Right lobe of liver (tissue), 6 donors: ENCODE measurements at places on chromosomes 5 and 9. TPM values are rescaled to one million over a fixed set of nuclear protein-coding genes. Genes with fewer than 3 reads are reported as not detected.

- H3K4me3 ChIP-seq = no peak overlapping the region
- H3K36me3 ChIP-seq = no peaks in the 10 kb centered on the region
- DNase-seq = no peak
- no peak overlapping the region for H3K27ac ChIP-seq
Observed at GRCh38 chr5:7094626-7095025, 301.3 kb upstream of the ADCY2 start.

GRCh38 chr9:119441832-119442231, 72.6 kb upstream of the BRINP1 start:
- no peak overlapping the region for H3K4me3 ChIP-seq
- no peak overlapping the region for H3K27ac ChIP-seq
- H3K36me3 ChIP-seq = no peaks in the 10 kb centered on the region
- H3K4me1 ChIP-seq = peaks cover under 1% of the 10 kb centered on the region
- DNase-seq = no peak

DNA sequence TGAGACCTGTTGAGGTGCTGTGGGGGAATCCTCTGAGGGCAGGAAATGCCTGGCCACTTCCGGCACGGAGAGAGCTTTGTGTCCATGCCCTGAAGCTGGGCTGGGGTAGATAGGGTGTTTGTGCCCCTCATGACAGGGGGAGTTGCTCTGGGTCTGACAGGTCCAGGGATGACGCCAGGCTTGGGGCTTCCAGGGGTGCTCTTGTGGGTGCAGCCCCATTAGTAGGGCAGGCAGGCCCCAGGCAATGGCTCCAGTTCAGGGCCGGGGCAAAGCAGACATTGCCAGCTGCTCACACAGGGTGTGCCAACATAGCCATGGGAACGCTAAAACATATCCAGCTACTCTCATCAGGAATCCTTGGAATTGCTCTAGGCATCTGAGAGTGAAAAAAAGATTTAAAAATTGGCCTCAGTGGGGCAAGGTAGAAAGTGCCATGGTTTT, 21.1 kb downstream of the PITX1 start:
- H3K27me3 ChIP-seq = no peaks in the 10 kb centered on the region
- no peaks in the 10 kb centered on the region for H3K36me3 ChIP-seq
- no peak overlapping the region for H3K27ac ChIP-seq
- H3K4me1 ChIP-seq = no peaks in the 10 kb centered on the region
- no peak overlapping the region for H3K4me3 ChIP-seq

- H3K27me3 ChIP-seq = no peaks in the 10 kb centered on the region
- no peak overlapping the region for H3K27ac ChIP-seq
Observed at GRCh38 chr9:82930116-82930515, 132.8 kb downstream of the RASEF start.

GRCh38 chr5:159440968-159441367, 110.7 kb upstream of the IL12B start:
- no peak overlapping the region for H3K27ac ChIP-seq
- no peaks in the 10 kb centered on the region for H3K27me3 ChIP-seq
- no peak overlapping the region for H3K4me3 ChIP-seq
- no peak for DNase-seq
- H3K4me1 ChIP-seq = no peaks in the 10 kb centered on the region

- no peaks in the 10 kb centered on the region for H3K27me3 ChIP-seq
- no peak overlapping the region for H3K27ac ChIP-seq
- H3K36me3 ChIP-seq = no peaks in the 10 kb centered on the region
- no peaks in the 10 kb centered on the region for H3K4me1 ChIP-seq
- no peak overlapping the region for H3K4me3 ChIP-seq
Observed at GRCh38 chr9:114572199-114572598, 15.4 kb upstream of the ATP6V1G1 start.

GRCh38 chr5:65817931-65818330, 95.9 kb downstream of the NLN start:
- DNase-seq = no peak
- H3K27ac ChIP-seq = no peak overlapping the region
- H3K36me3 ChIP-seq = no peaks in the 10 kb centered on the region
- H3K4me1 ChIP-seq = no peaks in the 10 kb centered on the region

The C9orf72 gene
- 4.9 TPM for total RNA-seq

The BAG1 gene
- 42.6 TPM for total RNA-seq

The PTPRD gene
- 11.6 TPM for total RNA-seq
